ENCODE measurements at places on chromosomes 1 and 21.

DNA sequence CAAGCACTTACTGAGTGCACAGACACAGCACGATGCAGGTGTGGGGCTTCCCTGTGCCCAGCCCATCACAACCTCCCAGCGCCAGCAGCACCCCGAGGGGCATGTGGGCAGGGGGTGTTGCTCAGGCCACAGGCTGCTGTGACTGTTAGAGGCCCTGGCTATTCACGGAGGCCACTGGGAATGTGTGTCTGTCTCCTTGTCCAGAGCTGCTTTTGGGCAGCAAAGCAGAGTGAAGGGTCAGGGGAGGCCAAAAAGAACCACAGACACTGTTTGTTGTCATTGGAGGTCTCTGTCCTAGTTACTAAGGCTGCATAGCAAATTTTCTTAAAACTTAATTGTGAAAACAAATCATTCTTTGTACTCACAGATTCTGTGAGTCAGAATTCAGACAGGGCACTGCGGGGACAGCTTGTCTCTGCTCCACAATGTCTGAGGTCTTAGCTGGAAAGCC lies 49.6 kb downstream of the TNFRSF8 start:
- no peak overlapping the region for H3K4me3 ChIP-seq
- peaks cover 19% of the 10 kb centered on the region for H3K4me1 ChIP-seq
- no peak for DNase-seq

GRCh38 chr1:182990413-182991144 lies 32.6 kb upstream of the LAMC1 start:
- no peaks in the 10 kb centered on the region for H3K4me1 ChIP-seq
- H3K27me3 ChIP-seq = no peaks in the 10 kb centered on the region
- H3K36me3 ChIP-seq = no peaks in the 10 kb centered on the region
- no peak overlapping the region for H3K27ac ChIP-seq

GRCh38 chr1:222375701-222376100 lies 172.2 kb downstream of the HHIPL2 start:
- DNase-seq = no peak
- no peaks in the 10 kb centered on the region for H3K36me3 ChIP-seq
- H3K27me3 ChIP-seq = no peaks in the 10 kb centered on the region
- H3K27ac ChIP-seq = no peak overlapping the region

DNA sequence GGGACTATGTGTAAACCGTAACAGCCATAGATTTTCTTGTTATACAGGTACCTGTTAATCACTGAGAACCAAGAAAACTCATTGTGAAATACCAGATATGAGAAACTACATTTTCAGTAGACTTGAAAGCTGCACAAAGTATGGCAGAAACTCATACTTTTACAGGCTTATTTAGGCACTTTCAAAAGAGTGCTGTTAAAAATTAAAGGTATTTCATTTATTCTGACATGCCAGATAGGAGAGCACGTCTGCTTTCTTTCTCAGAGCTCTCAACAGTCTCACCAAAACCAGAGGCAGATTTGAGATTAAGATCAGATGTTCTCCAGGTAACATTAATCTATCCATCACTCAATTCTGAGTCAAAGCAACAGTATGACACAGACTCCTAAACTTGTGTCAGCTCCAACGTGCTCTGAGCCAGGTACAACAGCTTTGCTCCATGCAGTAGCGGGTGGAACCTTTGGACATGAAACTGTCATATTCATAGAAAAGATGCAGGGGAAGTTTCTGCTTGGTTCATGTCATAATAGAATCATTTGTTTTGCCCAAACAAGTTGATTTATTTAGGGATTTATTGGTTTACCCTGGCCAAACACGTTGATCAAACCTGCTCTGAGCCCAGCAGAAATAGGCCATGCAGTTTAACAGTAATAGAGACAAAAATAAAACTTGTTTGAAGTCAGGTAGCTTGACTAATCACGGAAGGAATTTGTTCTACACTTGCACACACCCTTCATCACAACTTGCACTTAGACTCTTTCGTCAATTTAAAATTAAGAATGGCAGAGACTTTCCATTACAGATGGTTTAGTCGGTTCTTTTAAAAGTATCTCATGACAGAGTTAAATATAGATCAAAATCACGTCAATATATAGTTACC lies 20.8 kb upstream of the TSNAX start:
- H3K36me3 ChIP-seq = no peaks in the 10 kb centered on the region
- no peaks in the 10 kb centered on the region for H3K4me1 ChIP-seq
- DNase-seq = no peak
- no peak overlapping the region for H3K4me3 ChIP-seq

GRCh38 chr1:213658457-213658856 lies 329.3 kb upstream of the PROX1 start:
- H3K36me3 ChIP-seq = no peaks in the 10 kb centered on the region
- H3K27ac ChIP-seq = no peak overlapping the region
- H3K4me3 ChIP-seq = no peak overlapping the region
- H3K27me3 ChIP-seq = no peaks in the 10 kb centered on the region
- no peaks in the 10 kb centered on the region for H3K4me1 ChIP-seq
- DNase-seq = no peak

DNA sequence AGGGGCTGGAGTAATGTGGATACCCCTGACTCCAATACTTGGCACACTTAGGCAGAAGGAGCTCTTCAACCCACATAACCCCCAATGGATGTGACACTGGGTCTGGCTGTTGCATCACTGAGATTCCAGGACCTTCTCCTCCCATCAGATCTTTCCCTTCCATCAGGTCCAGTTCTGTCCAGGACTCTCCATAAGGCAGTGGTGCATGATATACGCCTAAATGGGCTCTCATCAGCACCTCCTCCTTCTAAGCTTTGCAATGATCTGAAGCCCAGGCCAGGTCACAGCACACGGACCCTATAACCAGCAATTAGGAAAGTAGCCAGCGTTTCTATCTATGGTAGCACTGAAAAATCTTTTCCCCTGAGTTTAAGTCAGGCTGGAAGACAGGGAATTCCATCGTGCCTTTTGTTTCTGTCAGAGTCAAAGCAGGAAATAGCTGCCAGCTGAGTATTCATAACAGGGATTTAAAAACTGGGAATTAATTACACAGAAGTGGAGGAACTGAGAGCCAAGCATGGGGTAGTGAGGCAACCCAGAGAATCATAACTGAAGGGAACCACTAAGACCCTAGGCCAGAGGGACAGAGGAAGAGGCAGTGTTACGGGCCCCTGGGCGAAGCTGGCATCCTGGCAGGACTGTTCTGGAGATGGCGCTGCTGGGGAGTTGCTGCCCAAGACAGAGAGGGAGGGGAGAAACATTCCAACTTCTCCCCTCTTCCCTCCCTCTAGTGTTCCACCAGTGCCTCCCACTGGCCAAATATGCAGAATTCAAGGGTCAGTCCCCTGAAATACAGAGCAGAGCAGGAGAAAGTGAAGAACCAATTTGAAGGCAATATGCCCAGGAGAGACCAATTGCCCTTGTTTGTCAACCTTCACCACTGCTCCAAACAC lies 37.5 kb upstream of the HOOK1 start:
- no peaks in the 10 kb centered on the region for H3K27me3 ChIP-seq
- no peak overlapping the region for H3K4me3 ChIP-seq
- H3K36me3 ChIP-seq = no peaks in the 10 kb centered on the region
- DNase-seq = no peak

GRCh38 chr1:205449750-205450443 lies 5.9 kb downstream of the BLACAT1 start:
- peak; percentile 97 for DNase-seq
- no peaks in the 10 kb centered on the region for H3K27me3 ChIP-seq
- H3K4me1 ChIP-seq = peaks cover 43% of the 10 kb centered on the region
- H3K27ac ChIP-seq = peak overlapping the region; percentile 94
- H3K36me3 ChIP-seq = no peaks in the 10 kb centered on the region

DNA sequence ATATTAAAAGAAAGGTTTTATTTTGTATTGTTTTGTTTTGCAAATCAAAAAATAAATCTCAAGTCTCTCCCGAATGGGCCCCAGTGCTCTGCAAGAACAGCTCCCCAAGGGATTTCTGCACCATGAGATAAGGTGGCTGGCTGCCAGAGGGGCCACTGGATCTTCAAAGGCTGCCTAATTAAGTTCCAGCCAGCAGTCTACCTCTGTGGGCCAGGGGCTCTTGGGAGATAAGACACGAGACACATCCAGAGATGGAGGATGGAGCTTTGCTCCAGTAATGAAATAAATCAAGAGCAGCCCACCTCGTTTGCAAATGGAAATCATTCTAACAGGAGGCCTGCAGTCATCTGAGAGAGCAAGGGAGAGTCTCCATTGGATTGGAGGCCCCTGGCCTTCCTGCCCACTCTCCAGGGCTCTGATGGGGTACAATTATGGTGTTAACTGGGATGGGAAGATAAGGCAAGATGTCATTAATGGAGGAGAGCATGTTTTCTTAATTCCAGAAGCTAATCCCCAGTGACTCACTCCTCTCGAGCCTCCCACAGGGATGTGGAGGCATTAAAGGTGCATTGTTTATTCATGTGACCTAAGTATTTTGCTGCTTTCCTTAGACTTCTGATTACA lies 155.2 kb upstream of the KAZN start:
- H3K4me1 ChIP-seq = peaks cover 17% of the 10 kb centered on the region
- no peaks in the 10 kb centered on the region for H3K27me3 ChIP-seq
- H3K27ac ChIP-seq = no peak overlapping the region
- peak; percentile 10 for DNase-seq
- no peak overlapping the region for H3K4me3 ChIP-seq
- no peaks in the 10 kb centered on the region for H3K36me3 ChIP-seq

DNA sequence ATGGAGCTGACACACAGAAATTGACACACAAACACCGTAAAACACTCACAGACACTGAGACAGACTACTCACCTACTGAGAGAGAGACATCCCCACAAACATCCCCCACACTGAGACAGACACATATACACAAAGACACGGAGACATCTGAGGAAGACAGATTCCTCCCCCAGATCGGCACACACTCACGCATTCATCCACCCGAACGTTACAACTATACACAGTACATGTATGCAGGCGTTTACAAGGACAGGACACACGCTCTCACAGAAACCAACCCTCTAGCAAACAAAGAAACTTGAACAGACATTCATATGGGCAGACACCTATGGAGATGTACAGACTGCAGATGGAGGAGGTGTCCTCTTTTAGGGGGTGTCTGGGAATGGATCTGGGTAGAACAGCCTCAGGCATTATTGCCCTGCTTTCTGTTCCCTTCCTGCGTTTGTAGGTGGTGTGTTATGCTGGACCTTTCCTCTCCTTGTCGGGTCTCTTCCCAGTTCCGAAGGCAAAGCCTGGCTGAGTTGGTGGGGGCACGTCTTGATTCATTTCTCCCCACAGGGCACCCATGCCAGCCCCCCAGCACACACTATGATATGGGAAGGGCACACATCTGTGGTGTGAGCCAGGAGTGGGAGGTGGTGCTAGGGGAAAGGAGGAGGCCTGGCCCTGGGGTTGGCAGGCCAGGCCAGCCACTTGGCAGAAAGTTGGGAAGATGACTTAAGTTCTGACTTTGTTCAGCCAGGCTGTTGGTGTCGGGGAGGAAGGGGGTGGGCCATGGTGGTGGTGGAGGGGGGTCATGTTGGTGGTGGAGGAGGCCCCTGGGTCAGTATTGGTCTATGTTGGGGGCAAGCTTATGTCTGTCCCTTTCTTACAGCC lies 1.5 kb downstream of the KIRREL1 start:
- H3K4me1 ChIP-seq = peaks cover 21% of the 10 kb centered on the region
- no peak overlapping the region for H3K4me3 ChIP-seq
- H3K36me3 ChIP-seq = no peaks in the 10 kb centered on the region
- no peaks in the 10 kb centered on the region for H3K27me3 ChIP-seq
- peak overlapping the region; percentile 74 for H3K27ac ChIP-seq
- DNase-seq = peak; percentile 35

DNA sequence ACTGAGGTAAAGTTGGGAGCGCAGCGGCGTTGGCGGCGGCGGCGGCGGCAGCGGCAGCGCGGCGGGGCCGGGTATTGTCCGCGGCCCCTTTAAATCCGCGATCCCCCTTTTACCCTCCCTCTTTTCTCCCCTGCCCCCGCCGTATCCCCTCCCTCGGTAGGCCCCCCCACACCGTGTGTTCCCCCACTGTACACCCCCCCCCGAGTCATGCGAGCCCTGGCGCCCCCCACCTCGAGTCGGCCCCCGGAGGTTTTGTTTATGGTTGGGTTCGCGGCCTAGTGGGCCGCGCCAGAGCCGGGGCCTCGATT lies 169 bp downstream of the UBAP2L start:
- no peaks in the 10 kb centered on the region for H3K27me3 ChIP-seq
- peak overlapping the region; percentile 90 for H3K27ac ChIP-seq
- no peaks in the 10 kb centered on the region for H3K36me3 ChIP-seq
- peak overlapping the region; percentile 14 for H3K4me3 ChIP-seq
- H3K4me1 ChIP-seq = peaks cover 36% of the 10 kb centered on the region
- no peak for DNase-seq

DNA sequence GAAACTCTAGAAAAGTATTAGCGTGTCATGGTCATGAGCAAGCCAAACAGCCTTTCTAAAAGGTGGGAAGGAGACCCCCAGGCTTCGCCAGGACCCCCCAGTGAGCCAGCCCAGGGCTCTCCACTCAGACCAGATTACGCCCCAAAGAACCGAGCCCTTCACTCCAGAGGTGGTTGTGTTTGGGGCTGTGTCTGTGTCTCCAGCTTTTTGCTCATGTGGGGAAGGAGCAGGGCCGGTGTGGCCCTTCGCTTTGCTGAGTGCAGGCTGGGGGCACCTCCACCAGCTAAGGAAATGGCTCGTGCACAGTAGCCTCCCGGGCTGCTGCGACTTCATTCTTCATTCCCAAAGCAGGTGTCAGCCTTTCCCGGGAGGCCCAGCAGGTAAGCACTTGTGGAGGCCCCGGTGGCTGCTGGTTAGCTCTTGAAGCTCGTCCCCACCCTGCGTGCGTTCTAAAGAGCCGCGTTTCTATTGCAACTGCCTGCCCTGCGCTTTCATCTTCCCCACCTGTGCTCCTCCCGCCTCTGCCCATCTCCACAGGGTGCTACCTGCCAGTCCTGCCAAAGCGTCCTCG lies 531 bp downstream of the TSPEAR start:
- H3K27me3 ChIP-seq = peaks cover 9% of the 10 kb centered on the region
- peak overlapping the region; percentile 15 for H3K4me3 ChIP-seq
- DNase-seq = peak; percentile 75
- no peaks in the 10 kb centered on the region for H3K36me3 ChIP-seq
- no peak overlapping the region for H3K27ac ChIP-seq

DNA sequence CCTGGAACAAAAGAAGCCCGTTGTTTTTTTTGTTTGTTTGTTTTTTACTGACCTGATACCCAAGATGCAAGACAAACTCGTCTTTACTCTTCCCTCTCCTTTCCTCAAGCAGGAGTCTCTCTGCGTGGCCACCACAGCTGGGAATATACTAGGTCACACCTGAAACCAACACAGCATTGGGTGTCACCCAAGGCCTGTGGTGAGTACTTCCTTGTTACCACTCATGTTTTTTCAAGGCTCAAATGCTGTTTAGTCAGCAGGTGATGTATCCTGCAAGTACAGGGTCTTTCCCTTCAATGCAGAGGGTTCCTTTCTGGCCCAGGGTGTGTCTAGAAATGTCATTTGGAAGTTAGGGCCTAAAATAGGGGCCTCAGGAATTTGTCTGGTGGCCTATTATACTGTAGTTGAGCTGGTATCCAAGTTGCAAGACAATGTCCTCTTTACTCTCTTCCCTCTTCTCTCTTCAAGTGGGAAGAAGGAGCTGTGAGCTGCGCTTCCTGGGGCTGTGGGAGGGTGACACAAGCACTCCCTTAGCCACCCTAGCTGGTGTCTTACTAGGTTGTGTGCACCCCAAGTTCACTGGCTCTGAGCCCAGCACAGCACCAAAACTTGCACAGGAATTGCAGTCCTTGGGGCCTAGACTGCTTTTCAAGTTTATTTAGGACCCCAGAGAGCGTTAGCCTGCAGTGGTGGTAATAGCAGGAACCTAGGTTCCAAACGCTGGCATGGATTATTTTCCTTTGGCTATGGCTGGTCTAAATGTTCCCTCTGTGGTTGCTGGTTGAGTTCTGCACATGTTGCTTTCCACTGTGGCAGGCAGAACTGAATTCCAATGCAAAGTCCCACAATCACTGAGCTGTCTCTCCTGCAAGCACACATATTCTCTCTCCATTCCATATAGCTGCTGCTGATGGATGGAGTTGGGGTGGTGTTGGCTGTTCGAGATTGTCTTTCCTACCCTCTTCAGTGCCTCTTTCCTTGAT lies 91.4 kb upstream of the LYPLAL1 start:
- no peak overlapping the region for H3K4me3 ChIP-seq
- no peak for DNase-seq
- no peaks in the 10 kb centered on the region for H3K36me3 ChIP-seq
- H3K4me1 ChIP-seq = no peaks in the 10 kb centered on the region
